B cell (primary cell): ENCODE measurements at places on chromosomes 5 and 9. TPM values are rescaled to one million over a fixed set of nuclear protein-coding genes. Genes with fewer than 3 reads are reported as not detected.

The CCL21 gene
- not detected in 2 replicates for total RNA-seq

The KIF24 gene
- 0.79 and 0.87 TPM in 2 replicates for total RNA-seq

The AFF4 gene
- total RNA-seq, result 81.5 and 87.4 TPM in 2 replicates

The CACFD1 gene
- total RNA-seq, result 31.1 and 37.1 TPM in 2 replicates

The C9orf153 gene
- total RNA-seq, result 0.67 and 0.70 TPM in 2 replicates

The PCDHB10 gene
- not detected in 2 replicates for total RNA-seq

The IL7R gene
- 1.4 and 2.4 TPM in 2 replicates for total RNA-seq

DNA sequence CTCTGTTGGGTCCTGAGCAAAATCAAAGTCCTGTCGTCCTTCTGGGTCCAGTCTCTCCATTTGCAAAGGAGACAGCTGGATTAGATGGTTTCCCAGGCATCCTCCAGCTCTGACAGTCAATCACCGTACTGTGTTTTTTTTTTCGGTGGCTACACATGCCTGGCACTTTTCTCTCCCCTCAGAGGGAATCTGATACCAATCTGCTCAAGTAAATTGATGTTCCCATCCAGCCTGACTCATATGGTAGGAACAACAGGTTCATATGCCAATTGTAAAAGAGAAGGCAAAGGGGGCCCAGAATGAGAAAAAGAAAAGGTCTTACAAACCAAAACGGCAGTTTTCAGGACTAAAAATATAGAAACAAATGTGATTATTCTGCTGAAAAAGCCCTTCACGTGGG, 1.2 kb downstream of the FBXO10 start:
- no peak overlapping the region for H3K27ac ChIP-seq
- H3K4me1 ChIP-seq, result peaks cover 17% of the 10 kb centered on the region
- DNase-seq, result no peak
- H3K4me3 ChIP-seq, result peak overlapping the region; percentile 64
- H3K36me3 ChIP-seq, result peaks cover 2% of the 10 kb centered on the region
- no peaks in the 10 kb centered on the region for H3K27me3 ChIP-seq

DNA sequence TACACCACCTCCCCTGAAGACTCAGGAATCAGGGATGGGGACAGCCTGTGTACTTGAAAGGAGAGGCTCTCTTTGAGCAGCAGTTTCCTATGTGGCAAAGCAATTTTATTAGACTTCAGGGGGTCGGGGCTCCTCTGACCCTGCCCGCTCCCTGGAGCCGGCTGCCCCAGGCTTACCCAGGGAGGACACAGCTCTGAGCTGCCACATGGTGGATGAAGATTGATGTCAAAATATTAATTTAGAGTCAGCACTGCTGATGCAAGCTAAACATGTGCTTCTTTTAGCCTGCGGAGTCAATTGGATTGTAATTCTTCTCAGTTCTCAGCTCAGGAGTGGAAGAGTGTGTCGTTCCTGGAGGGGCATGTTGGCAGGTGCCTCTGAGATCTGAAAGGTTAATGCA, 606.1 kb downstream of the KIF4B start:
- H3K4me3 ChIP-seq, result no peak overlapping the region
- H3K4me1 ChIP-seq, result no peaks in the 10 kb centered on the region
- H3K27me3 ChIP-seq, result no peaks in the 10 kb centered on the region
- no peak overlapping the region for H3K27ac ChIP-seq
- H3K36me3 ChIP-seq, result no peaks in the 10 kb centered on the region

DNA sequence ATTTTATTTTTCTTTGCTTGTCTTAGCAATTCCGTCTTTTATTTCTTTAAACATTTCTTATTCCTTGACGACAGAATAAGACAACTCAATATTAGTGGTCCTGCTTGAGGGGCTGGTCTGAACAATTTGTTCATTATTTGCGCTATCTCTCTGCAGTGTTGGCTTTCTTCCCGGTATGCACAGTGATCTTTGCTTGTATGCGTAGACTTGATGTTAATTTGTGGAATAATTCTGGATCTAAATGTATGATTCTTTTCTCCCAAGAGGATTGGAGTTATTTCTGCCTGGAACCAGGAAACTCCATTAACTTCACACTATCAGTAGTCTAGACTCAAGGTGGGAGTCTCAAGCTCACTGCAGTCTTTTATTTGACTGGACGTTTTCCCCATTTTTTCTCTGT, 80.4 kb downstream of the KDM4C start:
- no peak overlapping the region for H3K27ac ChIP-seq
- no peak overlapping the region for H3K4me3 ChIP-seq
- no peaks in the 10 kb centered on the region for H3K27me3 ChIP-seq
- no peaks in the 10 kb centered on the region for H3K36me3 ChIP-seq
- H3K4me1 ChIP-seq, result no peaks in the 10 kb centered on the region
- DNase-seq, result no peak

GRCh38 chr9:137956039-137956438, 78.5 kb downstream of the CACNA1B start:
- no peak overlapping the region for H3K27ac ChIP-seq
- no peak overlapping the region for H3K4me3 ChIP-seq
- H3K4me1 ChIP-seq, result no peaks in the 10 kb centered on the region
- no peaks in the 10 kb centered on the region for H3K27me3 ChIP-seq

GRCh38 chr9:126550891-126551351, 62.8 kb upstream of the LMX1B start:
- DNase-seq, result no peak
- H3K4me1 ChIP-seq, result no peaks in the 10 kb centered on the region
- H3K36me3 ChIP-seq, result no peaks in the 10 kb centered on the region
- peaks cover 4% of the 10 kb centered on the region for H3K27me3 ChIP-seq
- no peak overlapping the region for H3K27ac ChIP-seq

DNA sequence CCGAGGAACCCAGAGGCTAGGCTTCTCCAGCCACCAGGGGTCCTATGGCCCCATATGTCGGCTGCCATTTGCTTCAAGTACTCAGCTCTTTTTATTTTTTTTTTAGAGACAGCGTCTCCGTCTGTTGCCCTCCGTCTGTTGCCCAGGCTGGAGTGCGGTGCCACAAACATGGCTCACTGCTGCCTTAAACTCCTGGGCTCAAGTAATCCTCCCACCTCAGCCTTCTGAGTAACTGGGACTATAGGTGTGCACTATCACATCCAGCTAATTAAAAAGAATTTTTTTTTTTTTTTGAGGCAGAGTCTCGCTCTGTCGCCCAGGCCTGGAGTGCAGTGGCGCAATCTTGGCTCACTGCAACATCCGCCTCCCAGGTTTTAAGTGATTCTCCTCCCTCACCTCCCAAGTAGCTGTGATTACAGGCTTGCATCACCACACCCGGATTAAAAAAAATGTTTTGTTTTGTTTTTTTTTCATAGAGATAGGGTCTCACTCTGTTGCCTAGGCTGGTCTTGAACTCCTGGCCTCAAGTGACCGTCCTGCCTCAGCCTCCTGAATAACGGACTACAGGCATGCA, 8.9 kb downstream of the CERCAM start:
- H3K4me1 ChIP-seq, result no peaks in the 10 kb centered on the region
- no peak overlapping the region for H3K4me3 ChIP-seq
- H3K36me3 ChIP-seq, result no peaks in the 10 kb centered on the region
- no peaks in the 10 kb centered on the region for H3K27me3 ChIP-seq
- no peak overlapping the region for H3K27ac ChIP-seq

- H3K27me3 ChIP-seq, result no peaks in the 10 kb centered on the region
These were observed 570.6 kb upstream of the CLINT1 start for GRCh38 chr5:158429564-158429963.
